ENCODE measurements at places on chromosomes 2 and 18. TPM values are rescaled to one million over a fixed set of nuclear protein-coding genes. Genes with fewer than 3 reads are reported as not detected.

- DNase-seq = no peak
Observed at GRCh38 chr2:122411231-122411630, 655.8 kb downstream of the TSN start.

- DNase-seq = no peak
Observed at GRCh38 chr2:223959688-223960087, 2.4 kb downstream of the MRPL44 start.

DNA sequence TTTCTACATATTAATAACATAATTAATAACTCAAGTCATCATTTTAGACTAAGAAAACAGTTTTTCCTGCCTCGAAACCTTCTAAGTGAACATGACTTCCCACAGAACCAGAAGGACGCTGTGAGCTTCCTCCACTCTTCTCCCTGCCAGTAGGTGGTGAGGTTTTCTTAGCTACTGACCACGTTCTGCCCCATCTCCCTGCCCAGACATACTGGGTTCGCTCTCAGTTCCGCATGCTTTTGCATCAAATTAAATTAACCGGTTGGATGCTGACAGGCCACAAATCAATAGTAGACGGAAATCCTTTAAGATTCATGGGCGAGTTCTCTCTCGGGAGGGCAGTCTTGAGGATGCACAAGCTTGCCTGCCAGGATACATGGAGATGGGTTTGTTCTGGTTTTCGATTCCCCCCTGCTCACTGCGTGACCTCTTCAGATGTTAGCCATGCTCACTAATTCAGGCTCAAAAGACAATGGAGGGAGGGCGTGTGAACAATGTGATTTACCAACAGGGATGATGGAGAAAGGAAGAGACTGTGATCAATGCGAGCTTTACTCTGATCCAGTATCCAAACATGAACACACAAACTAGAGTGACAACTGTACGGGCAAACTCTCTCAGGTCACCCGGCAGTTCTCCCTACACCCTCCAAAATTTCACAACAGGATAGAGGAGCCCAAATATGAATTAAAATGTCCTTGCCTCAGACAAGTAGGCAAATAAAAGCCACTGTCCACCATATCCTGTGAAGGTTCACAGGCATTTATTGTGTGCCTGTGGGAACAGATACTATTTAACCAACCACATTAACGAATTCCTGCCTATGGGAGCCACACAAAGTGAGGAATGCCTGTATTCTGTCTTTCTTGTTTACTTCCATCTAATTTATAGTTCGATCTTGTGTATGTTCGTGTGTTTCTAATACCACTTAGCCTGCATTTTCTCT, 375.7 kb downstream of the EIPR1 start:
- no peak for DNase-seq

Gene RSAD2
- total RNA-seq = 4.5 TPM

DNA sequence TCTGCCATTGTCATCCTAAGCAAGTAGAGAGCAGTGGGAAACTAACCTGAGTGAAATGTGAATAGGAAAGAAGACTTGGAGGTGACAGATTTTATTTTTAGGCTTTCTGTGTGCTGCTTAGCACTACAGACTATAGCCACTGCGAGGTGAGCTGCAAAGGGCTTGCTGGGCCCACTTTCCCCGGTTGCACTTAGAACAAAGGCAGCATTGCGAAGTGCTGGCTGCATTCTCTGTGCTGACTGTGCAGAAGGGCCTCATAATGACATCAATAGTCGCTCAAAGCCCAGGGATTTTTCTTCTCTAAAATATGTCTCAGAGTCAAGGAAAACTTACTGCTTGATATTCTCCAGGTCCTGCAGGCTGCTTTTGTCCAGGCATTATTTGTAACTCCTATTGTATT, 592.1 kb downstream of the TDRD15 start:
- DNase-seq = peak; percentile 17

GRCh38 chr2:862731-863466, 87.8 kb upstream of the SNTG2 start:
- no peak for DNase-seq

DNA sequence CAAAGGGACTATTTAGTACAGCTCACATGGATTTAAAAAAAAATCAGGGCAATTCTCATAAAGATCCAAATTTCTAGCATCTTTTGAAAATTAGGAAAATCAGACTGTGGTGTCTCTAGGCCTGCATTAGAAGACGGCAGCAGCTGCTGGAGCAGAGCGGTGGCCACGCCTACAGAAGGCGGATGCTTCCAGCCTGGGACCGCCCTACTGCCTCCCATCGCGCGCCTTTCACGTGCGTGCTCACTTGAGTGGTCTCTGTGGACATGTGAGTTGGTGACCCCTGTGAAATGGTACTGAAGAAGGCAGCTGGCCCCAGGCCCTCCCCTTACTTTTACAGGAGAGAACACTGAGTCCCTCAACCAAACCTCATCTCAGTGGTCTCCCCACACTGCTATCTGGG, 15.2 kb upstream of the ZFP36L2 start:
- no peak for DNase-seq

Gene GIGYF2
- 50.1 TPM for total RNA-seq

- DNase-seq = no peak
Observed at GRCh38 chr2:74186038-74186437, 7.4 kb upstream of the MOB1A start.

GRCh38 chr2:172275239-172275638, 152.1 kb upstream of the ITGA6 start:
- DNase-seq = no peak

- DNase-seq = no peak
Observed at GRCh38 chr18:421247-422155, 79.0 kb downstream of the COLEC12 start.

Gene MAB21L4
- not detected for total RNA-seq

- peak; percentile 51 for DNase-seq
Observed at GRCh38 chr2:173021939-173022371, 53.7 kb upstream of the MAP3K20 start.

Gene GRB14
- total RNA-seq = 22.9 TPM

DNA sequence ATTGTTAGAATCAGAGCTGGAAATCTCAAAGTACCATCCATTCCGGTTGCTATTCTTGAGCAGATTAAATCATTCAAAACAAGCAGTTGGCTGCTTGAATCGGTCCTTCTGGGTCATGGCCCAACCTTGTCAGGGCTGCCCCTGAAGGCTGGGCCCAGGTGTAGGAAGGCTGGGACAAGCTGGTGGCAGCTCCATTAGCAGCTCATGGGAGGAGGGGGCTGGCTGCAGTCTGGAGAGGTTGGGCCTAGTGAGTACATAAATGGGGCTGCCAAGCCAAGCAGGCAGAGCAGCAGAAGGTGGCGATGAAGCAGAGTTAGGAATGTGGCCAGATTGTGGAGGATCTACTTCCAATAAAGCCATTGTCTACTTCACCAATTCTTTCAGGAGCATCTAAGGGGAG, 81.4 kb downstream of the ADCYAP1 start:
- no peak for DNase-seq

Gene BCL11A
- total RNA-seq = 18.5 TPM

GRCh38 chr2:180790891-180791290, 189.5 kb upstream of the UBE2E3 start:
- DNase-seq = no peak

DNA sequence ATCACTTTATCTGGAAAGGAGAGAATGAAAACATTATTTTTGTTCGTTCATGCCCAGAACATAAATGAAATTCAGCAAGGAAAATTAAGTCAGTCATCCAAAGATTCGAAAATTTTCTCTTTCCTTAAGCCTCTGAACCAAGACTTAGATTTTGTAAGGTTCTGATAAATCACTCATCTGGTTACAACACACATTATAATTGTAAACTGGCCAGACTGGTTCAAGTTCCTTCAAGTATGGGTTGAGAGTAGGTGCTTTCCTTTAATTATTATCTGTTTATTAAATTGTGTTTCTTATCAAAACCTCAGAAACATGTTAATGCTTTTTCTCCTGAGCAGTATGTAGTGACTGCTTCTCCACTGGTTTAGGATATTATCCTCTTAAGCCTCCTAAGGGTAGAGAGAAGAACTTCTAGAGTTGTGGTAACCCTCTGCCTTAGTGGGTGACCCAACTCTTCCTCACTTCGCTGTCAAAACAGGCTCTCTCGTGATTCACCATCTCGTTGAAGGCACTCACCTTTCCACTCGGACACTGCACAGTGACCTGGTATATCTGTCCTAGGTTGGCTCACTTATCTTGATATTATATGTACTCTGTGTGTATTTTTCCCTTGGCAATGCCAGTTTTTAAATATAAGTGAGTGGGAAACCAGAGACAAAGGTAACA, 325.9 kb downstream of the PAX3 start:
- DNase-seq = no peak

Gene B3GNT7
- 8.9 TPM for total RNA-seq

- no peak for DNase-seq
Observed at GRCh38 chr2:153575171-153575853, 96.8 kb upstream of the RPRM start.

DNA sequence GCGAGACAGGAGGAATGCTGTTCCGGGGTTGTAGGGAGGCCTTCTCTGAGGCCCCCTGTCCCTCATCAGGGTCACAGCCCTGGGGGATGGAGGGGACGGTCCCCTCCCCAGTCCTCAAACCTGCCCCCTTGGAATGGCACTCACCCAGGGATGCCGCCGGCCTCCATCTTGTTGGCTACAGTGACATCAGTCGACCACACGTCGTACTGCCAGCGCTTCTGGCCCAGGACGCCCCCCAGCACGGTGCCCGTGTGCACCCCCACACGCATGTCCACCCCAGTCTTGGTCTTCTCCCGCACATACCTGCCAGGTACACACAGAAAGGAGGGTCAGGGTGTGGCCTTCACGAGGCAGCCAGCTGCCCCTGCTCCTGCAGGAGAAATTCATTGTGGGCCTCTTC, 46.5 kb downstream of the CENPO start:
- no peak for DNase-seq

Gene SOX11
- total RNA-seq = 0.48 TPM

GRCh38 chr2:240663546-240664190, 19.0 kb downstream of the AQP12B start:
- DNase-seq = no peak

DNA sequence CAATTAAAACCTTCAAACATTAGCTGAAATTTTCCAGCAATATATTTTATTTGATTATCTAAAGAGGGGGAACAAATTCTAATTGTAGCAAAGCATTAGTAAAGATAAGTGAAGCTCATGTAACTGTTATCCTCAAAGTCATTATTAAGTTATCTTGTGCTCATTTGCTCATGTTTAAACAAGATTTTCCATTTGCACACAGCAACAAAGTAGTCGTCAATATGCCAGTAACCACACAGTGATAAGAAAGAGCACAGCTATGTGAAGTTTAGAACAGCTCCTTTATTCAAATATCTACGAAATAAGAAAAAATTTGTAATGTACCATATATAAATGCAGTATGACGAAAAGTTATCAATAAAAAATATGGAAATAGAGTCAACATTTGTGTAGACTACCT, 159.5 kb downstream of the ERBB4 start:
- DNase-seq = no peak

DNA sequence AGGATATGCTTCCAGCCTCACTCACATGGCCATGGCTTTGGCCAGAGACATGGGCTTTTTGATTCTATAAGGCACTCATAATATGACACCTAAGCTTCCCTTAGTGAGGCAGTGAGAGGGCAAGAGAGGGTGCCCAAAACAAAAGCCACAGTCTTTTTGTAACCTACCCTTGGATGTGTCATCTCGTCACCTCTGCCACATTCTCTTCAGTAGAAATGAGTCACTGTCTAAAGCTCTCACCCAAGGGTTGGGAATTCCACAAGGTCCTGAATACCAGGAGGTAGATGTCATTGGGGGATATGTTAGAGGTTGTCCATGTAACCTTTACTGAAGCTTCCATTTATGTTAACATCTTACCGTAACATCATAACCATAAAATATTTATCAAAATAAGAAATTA, 108.4 kb downstream of the ALMS1 start:
- no peak for DNase-seq

DNA sequence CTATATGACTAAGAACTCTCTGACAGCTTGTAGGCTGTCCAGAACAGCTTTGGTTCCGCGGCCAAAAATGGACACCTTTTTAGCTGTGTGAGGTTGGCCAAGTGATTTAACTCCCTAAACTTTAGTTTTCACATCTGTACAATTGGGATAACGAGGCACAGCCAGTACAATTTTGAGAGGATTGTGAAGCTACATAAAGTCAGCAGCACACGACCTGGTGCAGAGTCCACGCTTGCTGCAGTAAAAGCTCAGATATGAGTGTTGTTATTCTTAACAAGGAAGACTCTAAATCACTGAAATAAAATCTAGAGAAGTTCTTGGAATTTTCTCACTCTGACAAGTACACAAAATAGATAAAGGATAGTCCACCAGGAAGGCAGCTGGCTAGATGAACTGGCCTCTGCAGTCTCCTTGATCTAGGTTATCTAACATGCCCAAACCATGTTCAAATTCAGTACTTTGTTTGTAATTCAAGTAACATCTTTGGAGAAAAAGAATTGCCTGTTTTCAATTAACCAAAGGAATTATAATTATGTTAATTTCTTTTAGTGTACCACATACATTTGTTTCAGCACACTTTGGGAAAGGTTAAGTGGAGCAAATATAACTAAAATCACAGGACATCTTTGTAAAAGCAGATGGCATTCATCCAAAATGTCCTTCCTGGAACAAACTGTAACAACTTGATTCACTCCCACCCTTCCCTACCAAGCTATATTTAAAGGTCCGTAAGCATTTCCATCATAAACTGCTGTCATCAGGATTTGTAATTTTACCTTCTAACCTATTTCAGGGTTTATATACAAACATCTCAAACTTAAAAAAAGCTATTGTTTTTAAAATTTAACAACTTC, 201.7 kb upstream of the STK17B start:
- DNase-seq = no peak

DNA sequence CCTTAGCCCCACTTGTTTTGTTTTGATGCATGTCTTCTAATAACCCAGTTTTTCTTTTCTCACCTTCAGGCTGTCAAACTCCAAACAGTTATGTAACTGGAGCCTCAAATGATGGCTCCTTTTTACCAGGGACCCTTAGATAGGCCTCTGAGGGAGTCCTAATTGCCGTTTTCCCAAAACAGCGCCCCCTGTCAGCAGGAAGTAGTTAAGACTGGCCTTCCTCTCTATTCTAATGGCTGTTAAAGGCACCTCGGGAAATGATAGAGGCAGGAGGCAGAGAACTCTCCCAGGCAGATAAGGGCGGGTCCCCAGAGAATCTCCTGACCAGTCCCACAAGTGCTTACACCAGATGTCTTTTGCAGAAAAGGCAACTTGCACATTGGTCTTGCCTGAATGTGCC, 123.2 kb downstream of the KCNS3 start:
- no peak for DNase-seq

Gene CXCR4
- 1.2 TPM for total RNA-seq

GRCh38 chr2:107986278-107987217, at the start of gene SLC5A7:
Gene SLC5A7 (plus strand): TSS chr2:107986524. CDS start chr2:107988156, 1,632 bp downstream.
- no peak for DNase-seq

DNA sequence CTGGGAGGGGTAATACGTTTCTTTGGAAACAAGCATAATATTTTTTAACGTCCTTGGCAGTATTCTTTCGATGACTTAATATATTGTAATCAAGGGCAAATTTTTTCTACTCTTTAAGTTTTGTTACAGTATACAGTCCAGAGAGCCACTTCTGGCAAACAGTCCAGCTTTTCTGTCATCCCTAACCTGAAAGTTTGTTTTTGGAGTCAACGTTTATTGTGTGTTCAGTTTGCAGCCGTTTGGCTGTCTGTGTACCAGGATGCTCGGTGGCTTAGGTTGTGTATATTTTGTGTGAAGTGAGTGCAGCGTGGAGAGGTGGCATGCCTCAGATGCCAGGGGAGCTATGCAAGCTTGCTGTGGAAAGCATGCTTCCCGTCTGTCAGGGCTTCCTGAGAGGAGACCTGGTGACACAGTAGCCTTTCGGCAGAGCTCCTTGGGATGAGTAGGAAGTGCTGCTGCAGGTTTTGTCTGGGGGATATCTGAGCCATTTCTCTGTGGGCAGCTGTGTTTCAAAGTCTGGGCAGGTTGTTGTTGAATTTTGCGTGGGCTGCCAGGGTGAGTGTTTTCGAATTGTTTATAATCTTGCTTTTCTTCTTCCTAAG, 14.7 kb downstream of the MAP3K20 start:
- DNase-seq = peak; percentile 54

Measured in heart left ventricle (tissue), 16 donors.